ENCODE measurements at places on chromosomes 11 and 22.
A peak's percentile ranks its signal among the peaks of the same experiment; 100 is the strongest.

DNA sequence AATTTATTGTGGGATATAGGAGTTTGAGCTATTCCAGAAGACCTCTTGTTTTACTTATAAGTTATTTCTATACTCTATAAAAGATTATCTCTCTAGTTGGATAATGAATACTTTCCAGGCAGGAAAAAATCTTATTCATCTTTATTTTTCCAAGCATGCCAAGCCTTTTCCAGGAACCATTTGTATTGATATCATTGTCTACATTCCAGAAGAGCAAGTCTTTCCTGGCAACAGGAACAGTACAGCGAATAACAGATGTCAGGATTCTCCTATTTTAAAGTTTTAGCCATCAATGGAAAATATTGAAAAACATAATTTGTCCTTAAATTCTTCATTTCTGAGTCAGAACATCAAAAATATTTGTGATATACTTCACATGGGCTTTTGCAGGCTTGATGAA is 5.2 kb upstream of the NXPE1 start:
- DNase-seq = no peak

- no peak for DNase-seq
These were observed 108.2 kb upstream of the DDI1 start for GRCh38 chr11:103928040-103928801.

DNA sequence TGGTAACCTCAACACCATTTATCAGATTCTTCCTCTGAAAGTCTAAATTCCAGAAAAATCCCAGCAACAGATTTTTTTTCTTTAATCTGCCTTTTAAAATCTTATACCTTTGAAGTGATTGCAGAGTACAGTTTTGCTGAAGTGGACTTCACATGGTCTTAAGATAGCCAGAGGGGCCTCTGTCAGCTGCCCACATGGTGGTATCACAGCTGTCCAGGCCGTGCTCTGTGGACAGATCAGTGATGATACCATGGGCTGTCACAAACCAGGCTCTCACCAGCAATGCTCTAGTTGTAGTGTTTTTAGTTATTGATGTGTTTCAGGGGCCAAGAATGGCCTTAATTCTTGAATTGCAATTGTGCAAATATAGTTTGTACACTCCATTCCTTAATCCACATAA is 44.0 kb downstream of the PARVA start:
- no peak for DNase-seq

- no peak for DNase-seq
These were observed 366.8 kb downstream of the SHANK2 start for GRCh38 chr11:70885281-70886231.

GRCh38 chr22:23098230-23098705 is 27.9 kb downstream of the GNAZ start:
- DNase-seq = no peak

GRCh38 chr11:414318-414857 is 411 bp downstream of the SIGIRR start:
- DNase-seq = no peak

GRCh38 chr22:46923394-46923793 is 160.9 kb downstream of the TBC1D22A start:
- DNase-seq = no peak

- DNase-seq = no peak
These were observed 59.5 kb upstream of the SEZ6L start for GRCh38 chr22:26109686-26110315.

DNA sequence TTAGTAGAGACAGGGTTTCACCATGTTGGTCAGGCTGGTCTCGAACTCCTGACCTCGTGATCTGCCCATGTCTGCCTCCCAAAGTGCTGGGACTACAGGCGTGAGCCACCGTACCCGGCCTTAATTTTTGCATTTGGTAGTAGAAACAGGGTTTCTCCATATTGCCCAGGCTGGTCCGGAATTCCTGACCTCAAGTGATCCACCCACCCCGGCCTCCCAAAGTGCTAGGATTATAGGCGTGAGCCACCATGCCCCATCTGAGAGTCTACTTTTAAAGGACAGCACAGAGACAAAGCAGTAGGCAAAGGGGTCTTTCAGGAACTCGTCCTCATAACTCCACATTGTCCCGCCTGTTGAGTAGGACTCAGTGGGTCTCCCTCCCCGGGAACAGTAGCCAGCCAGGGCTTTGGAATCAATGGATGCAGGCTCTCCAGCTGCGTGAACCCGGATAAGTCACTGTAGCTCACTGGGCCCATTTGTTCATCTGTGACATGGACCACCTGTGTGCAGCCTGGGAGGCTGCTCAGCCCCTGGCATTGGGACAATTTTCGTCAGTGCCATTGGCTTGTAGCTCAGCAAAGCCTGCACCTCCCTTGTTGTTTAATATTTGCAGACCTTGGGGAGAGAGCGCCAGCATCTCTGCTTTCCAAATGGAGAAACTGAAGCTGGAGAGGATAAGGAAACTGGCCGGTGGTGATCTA is 86.1 kb downstream of the ARHGAP8 start:
- DNase-seq = no peak

DNA sequence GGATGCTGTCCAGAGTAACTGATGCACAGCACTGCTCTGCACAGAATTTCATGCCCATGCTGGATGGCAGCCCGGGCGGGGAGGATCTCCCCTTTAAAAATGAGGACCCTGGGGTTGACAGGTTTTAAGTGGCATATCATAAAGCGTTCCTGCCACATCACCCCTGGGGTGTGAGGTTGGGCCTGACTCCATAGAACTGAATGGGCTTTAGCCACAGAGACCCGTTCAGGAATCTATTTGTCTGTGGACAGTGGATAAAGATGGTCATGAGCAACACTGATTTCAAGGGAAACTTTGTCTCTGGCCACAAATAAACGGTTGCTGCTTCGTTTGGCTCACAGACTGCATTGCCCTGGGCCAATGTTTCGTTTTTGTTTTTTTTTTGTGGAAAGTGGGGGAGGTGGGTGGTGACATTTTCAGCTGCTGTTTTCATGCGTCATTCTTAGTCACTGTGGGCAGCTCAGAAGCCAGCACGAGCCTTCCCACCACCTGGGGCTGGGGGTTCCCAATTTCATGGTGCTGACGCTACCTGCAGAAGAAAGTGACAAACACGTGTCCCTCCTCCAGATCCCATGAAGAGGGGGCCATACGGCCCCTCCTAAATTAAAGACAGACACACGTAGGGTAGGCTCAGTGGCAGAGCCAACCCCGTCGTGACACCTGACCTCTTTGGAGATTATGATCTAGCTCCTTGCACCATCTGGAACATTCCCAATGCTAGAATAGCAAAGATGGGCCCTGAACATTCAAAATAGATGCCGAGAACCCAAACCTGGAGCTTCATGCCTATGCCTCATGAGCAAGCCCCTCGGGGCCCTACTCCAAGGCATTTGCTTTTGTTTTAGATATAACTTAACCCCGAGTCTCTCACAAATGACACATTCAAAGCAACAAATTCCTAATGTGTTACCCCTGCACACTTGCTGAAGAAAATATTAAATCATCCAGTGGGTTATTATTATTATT is 54.8 kb upstream of the PHF21B start:
- DNase-seq = peak; percentile 80

DNA sequence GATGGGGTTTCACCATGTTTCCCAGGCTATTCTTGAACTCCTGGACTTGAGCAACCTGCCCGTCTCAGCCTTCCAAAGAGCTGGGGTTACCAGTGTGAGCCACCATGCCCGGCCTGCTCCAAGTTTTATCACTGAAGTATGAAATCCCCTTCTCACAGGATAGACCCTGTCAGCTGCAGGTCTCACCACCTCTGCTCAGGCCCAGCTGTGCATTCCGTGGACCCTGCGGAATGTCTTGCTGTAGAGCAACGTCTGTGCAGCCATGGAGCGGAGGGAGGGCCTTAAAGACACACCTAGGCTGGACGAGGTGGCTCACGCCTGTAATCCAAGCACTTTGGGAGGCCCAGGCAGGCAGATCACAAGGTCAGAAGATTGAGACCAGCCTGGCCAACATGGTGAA is 625.4 kb downstream of the BRD1 start:
- no peak for DNase-seq

DNA sequence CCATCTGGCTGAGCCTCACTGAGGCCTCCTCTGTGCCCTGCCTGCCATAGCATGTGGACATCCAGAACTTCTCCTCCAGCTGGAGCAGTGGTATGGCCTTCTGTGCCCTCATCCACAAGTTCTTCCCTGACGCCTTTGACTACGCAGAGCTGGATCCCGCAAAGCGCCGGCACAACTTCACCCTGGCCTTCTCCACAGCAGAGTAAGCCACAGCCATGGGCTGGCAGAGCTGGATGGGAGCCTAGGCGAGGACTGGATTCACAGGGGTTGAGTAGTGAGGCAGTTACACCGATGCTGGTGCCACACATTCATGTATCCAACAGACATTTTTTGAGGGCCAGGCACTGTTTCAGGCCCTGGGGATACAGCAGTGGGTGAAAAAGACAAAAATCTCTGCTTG is 9.1 kb downstream of the SMTNL1 start:
- DNase-seq = no peak

GRCh38 chr22:29663180-29663821 is 56.5 kb upstream of the CABP7 start:
- DNase-seq = no peak

- DNase-seq = no peak
These were observed 150.0 kb upstream of the BLID start for GRCh38 chr11:122265981-122266380.

DNA sequence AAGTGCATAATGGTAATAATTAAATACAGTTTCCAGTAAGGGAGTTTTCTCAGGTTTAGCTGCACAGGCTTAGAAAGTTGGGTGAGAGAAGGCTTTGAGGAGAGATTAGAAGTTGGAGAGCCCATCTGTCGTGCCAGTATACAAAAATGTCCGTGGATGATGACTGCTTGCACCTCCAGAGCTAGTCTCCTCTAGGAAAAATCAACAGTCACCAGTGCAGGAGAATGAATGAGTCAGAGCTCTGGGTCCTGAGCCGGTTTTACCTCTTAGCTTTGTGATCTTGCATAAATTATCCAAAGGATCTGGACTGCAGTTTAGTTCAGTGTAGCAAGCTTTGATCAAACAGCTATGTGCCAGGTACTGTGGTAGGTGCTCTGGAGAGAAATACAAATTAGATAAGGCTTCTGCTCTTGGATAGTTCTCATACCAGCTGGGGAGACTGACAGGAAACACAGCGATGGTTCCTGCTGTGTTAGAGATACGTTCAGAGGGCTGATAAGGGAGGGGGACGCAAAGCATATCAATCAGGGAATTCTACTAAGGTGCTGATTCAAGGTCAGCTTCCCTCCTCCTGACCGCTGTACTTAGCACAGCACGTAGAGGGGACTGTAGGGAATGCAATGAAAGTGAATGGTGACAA is 125.9 kb downstream of the TEAD1 start:
- no peak for DNase-seq

DNA sequence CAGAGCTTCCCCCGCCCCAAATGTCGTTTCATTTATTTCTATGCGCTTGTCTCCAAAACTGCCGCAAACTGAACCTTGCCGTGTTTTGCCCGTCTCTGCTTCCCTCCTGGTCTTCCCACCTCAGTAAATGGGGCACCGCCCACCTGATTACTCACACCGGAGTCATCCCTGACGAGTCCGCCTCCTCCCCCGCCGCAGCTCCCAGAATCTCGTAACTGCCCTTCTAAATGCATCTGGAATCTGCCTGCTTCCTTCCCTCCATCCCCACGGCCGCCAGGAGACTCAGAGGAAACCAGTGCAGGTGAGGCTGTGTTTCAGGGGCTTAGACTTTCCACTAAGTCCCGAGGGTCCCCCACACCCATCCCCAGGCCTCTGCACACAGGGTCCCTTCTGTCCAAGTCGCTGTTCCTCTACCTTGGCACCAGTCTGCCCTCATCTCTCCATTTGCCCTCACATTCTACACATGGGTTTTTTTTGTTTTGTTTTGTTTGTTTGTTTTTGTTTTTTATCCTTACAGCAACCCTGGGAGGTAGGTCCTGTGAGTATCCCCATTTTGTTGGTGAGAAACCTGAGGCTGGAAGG is 62.6 kb upstream of the PHF21B start:
- peak; percentile 47 for DNase-seq

GRCh38 chr11:116093065-116093464 is 588.9 kb upstream of the CADM1 start:
- DNase-seq = no peak

DNA sequence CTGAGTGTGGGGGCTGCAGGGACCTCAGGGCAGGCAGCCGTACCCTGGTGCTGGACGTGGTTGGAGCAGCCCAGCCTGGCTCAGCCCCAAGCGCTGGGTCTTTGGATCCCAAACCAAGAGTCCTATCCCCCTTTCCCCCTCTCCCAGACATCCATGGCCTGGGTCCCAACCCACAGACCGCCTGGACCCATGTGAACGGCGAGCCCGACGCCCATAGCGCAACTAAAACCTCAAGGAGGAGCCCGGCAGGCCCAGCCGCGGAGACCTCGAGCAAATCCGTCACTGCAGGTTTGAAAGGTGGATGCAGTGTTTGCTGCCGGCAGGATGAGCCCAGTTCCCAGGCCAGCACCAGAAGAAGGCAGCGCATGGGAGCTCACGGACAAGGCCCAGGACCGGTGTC is 337.0 kb downstream of the BRD1 start:
- DNase-seq = no peak

- DNase-seq = no peak
These were observed 4.1 kb downstream of the RFPL2 start for GRCh38 chr22:32200752-32201151.

- no peak for DNase-seq
These were observed 18.8 kb downstream of the TMEM218 start for GRCh38 chr11:125092669-125093068.

DNA sequence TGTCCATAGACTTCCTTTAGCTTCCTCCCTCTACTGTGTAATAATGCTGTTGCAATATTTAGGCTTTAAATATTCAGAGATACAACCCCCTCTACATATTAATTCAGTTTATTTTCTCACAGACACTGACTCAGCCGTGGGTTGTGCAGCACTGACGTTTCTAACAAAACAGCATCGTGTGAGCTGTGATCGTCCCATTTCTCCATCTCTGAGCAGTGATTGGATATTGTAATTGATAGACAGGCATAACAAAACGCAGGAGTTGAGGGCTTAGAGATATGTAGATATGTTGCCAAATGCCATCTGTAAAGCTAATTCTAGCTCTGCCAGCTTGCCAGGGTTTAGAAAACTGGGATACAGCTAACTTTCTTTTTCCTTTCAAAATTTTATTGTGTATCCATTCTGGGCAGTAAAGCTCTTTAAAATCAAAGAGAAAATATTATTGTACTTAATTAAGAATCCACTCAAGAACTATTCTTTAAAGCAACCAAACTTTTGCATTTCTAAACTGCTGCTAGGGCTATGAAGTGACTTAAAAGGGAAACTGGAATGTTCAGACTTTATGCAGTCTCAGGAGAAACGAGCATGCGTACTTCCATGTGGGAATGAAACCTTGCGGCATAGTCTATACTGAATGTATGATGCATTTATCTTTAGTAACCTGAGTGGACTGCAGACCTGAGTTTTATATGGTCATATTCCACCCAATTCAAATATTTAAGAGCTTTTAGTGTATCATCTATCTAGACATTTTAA is 22.7 kb downstream of the BTBD10 start:
- DNase-seq = peak; percentile 6
